Hepatocyte (in vitro differentiated cells): ENCODE measurements at places on chromosomes 13 and 19. TPM values are rescaled to one million over a fixed set of nuclear protein-coding genes. Genes with fewer than 3 reads are reported as not detected.

The KRI1 gene
- 18.3 and 22.0 TPM in 2 replicates for polyA plus RNA-seq

GRCh38 chr19:38175422-38175821 is 48.6 kb downstream of the DPF1 start:
- DNase-seq, result no peak

GRCh38 chr13:76570510-76570971 is 315.7 kb downstream of the KCTD12 start:
- no peak for DNase-seq

DNA sequence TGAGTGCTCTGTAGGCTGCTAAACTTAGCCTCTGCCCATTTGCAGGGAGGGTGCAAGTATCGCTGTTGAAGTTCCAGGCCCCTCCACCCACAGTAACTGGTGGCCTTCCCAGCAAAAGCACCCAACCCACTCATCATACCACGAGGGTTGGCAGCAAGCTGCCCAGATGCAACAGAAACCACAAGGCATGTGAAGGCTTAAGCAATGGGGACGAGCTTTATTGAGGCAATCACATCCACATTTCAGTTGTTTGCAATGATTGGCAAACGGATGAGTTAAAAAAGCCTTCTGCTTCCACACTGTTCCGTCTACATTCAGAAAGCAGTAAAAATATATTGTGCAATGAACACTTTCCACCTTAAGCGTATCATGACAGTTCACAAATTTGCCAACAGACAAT is 10.3 kb downstream of the GJB6 start:
- no peak for DNase-seq

DNA sequence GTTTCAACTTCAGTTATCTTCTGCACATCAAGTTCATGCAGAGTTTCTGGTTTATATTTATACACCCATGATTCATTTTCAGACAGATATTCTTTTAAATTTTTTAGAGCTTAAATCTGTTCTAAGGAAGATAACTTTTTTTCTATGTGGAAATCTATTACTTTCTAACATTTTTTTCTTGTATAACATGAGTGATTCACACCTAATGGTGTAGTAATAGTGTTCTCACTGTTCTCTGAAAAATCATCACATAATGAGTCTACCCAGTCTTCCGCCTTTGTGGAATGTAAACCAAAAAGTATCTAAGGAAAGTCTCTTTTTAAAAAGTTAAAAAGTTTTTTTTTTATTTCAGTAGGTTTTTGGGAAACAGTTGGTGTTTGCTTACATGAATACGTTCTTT is 70.8 kb downstream of the FNDC3A start:
- no peak for DNase-seq
